ENCODE measurements at places on chromosomes 3 and 15.

- DNase-seq: no peak
These were observed 98.8 kb downstream of the TGFBR2 start for GRCh38 chr3:30704931-30705890.

GRCh38 chr3:66299891-66300290, 79.1 kb downstream of the SLC25A26 start:
- DNase-seq: no peak

GRCh38 chr3:18679238-18679637, 254.1 kb upstream of the SATB1 start:
- DNase-seq: no peak

DNA sequence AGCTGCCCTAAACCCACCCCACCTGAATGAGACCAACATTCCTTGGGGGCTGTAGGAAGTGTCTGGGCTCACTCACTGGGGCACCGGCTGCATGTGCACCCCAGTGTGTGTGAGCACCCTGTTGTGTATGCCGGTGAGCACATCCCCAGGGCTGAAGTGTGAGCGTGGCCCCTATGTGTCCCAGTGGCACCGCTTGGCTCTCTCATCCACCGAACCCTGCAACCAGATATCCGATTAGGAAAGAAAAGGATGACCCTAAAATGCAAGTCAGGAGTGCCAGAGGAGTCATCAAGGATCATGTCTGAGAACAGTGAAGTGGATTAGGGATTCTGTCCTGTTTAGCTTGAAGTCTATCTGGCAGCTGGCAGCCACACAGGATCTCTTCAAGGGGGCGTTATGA, 84.0 kb upstream of the ALDH1L1 start:
- DNase-seq: no peak

- DNase-seq: no peak
These were observed 70.1 kb upstream of the MEF2A start for GRCh38 chr15:99495430-99496301.

DNA sequence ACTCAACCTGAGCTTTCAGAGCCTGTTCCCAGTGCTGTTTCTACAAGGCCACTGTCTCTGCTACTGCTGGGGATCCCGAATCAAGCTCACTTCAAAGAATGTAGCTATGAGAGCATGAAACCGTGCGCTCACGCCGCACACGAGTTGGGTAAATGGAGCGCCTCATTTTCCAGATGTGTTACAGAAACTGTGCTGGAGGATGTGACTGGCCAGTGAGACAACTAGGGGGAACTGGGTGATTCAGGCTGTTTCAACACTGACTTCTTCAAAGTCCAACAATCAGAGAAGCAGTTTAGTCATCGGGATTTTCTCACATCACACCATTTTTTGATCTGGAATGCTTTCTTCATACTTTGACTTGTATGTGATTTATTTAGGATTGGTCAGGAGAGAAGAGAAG, 3.5 kb downstream of the ZNF710 start:
- no peak for DNase-seq

DNA sequence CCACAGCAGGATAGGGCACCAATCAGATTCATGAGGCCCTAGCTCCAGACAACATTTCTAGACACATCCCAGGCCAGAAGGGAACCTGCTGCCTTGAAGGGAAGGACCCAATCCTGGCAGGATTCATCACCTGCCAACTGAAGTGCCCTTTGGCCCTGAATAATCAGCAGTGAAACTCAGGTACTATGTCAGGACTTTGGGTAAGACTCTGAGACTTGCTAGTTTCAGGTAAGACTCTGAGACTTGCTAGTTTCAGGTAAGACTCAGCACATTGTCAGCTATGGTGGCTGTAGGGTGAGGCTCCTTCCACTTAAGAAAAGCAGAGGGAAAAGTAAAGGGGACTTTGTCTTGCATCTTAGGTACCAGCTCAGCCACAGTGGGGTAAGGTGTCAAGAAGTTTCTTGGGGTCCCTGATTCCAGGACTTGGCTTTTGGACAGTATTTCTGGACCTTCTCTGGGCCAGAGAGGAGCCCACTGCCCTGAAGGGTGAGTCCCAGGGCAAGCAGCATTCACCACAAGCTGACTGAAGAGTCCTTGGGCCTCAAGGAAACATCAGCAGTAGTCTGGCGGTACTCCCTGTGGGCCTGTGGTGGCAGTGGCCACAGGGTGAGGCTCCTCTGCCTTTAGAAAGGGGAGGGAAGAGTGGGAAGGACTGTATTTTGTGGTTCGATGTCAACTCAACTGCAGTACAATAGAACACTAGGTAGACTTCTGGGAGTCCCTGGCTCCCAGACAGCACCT, 13.7 kb upstream of the COL8A1 start:
- no peak for DNase-seq

GRCh38 chr3:138031536-138031935, 21.6 kb downstream of the CLDN18 start:
- DNase-seq: no peak

DNA sequence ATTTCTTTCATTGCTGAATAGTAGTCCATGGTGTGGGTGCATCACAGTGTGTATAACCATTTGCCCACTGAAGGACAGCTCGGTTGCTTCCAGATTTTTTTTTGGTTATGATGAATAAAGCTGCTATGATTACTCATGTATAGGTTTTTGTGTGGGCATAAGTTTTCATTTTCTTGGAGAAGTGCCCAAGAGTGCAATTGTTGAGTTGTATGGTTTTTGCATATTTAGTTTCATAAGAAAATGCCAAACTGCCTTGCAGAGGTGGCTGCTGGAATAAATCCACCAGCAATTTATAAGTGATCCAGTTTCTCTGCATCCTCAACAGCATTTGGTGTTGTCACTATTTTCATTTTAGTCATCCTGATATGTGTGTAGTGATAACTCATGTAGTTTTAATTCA, 8.4 kb upstream of the SPESP1 start:
- DNase-seq: no peak

DNA sequence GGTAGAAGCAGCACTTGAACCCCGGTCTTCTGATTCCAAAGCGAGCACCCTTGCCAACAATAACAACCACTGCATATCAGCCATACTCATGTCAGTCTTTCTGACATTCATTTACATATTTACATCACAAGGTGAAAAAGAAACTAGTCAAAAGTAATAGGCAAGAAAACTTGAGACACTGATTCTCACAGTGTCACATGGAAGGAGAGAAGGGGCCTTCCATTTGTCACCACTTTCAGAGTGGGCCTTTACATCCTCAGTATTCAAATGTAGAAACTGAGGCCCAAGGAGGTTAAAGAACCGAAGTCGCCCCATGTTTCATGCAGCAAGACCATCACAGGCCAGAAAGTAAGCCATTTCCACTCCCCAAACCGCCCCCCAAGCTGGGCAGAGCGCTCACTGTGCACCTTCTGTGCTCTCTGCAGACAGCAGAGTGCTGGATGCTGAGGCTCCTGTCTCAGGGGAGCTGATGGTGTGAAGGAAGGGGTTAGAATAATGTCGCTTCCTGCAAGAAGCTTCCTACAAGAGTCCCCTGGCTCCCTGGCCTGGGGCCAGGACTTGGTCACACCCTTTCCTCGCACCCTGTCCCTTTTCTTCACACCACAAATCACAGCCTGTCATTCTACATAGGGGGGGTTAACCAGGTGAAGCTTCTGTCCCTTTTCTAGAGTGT, 260.1 kb downstream of the UACA start:
- no peak for DNase-seq

- DNase-seq: no peak
These were observed 129.6 kb downstream of the FOXP1 start for GRCh38 chr3:71453822-71454511.

GRCh38 chr15:65556622-65557021, 26.4 kb downstream of the HACD3 start:
- no peak for DNase-seq

DNA sequence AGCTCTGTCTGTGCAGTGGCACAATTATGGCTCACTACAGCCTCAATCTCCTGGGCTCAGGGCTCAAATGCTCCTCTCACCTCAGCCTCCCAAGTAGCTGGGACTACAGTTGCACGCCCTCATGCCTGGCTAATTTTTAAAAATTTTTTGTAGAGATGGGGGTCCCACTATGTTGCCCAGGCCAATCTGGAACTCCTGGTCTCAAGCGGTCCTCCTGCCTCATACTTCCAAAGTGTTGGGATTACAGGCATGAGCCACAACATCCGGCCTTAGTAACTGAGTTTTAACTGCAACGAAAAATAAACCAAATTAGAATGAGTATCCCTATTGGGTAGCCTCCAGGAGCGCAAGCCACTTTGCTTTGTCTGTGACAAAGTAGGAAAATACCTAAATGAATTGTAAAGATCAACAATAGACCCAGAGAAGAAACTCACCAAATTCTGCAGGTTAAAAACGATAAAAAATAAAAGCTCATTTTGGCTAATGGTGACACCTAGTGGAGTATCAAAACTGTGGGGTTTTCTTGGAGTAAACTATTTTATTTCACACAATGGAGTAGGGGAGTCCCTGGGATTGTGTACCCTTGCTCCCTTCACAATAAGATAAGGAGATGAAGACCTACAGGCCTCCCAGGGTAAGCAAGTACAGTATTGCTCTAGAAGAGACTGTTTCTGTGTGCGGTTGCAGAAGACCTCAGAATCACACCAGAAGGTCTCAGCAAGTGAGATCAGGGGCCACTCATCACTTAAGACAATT, 21.0 kb upstream of the CA12 start:
- DNase-seq: no peak

GRCh38 chr3:99388780-99389179, 249.6 kb upstream of the COL8A1 start:
- DNase-seq: no peak

DNA sequence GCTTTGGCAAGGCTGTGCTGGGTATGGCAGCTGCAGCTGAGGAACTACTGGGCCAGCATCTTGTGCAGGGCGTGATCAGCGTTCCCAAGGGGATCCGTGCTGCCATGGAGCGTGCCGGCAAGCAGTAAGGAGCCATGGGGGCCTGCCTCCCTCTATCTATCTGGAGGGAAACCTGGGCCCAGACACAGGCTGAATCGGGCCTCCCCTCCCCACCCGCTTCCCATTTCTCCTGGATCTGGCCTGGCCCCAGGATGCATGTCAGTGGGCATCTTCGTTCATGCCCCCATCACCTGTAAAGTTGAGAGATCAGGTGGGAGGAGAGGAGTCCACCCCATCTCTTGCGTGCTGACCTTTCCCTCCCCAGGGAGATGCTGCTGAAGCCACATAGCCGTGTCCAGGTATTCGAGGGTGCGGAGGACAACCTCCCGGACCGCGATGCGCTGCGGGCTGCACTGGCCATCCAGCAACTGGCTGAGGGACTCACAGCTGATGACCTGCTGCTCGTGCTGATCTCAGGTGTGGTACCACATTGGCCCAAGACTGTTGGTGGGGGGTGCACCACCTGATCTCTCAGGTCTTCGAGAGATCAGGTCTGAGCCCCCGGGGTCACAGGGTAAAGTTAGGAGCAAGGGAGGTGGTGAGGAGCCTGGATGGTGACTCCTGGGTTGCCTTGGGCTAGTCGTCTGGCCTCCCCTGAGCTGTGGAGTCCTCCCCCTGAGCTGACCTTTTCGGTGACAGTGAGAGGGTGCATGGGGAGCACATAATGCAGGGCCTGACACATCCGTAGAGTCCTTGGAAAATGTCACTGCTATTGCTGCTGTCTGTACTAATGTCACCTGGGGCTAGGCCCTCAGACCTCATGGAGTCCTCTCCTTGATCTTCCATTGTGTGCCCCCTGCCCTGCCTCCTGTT, 3.2 kb downstream of the GLYCTK start:
- DNase-seq: no peak

DNA sequence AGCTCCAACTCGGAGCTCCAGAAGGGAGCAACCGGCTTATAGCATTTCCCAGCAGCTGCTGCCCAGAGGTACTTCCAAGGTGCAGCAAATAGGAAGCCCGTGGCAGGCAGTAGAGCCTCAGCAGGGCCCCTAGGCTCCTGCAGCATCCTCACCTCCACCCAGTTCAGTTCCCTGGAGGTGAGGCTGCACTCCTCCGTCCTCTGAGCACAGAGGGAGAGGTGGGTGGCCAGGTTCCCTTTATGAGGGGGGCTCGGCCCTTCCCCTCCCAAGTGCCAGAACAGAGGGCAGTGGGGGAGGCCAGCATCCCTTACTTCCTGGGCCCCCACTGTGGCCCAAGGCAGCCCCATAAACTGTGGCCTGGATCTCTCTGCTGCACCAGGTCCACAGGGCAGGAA, 150.2 kb downstream of the ATP10A start:
- no peak for DNase-seq

DNA sequence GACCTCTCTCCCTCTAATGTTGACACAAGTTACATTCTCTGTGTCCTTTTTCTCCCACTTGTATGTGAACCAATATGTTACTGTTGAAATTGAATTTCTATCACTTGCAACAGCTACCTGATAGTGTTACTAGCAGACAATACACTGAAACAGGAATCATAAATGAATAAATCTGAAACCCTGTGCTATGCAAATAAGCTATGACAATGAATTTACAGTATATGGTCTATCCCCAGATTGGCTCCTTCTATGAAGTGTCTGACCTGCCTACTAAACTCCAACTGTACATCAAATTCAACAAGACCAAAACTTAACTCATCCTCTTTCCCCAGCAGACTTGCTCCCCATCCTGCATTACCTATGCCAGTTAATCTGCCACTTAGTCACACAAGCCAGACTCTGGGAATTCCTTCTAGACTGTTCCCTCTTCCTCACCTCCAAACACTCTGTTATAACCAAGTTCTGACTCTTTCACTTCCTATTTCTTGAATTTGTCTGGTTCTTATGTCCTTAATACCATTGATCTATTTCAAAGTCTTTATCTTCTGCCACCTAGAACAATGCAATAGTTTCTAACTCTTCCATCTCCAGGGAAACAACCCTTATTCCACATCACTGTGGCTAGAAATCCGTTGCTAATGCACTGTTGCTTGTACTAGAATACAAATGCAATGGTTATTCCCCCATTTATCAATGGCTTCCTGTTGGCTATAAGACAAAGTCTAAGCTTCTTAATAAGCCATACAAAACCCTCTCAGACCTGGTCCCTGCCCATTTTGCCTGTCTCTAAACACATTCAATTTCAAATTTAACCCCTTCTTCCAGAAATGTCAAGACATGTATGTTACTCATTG, 13.4 kb upstream of the ZNF639 start:
- no peak for DNase-seq

- DNase-seq: no peak
These were observed 2.2 kb downstream of the ST6GAL1 start for GRCh38 chr3:186932281-186933181.

- no peak for DNase-seq
These were observed 39.8 kb downstream of the MUC20 start for GRCh38 chr3:195760345-195761122.

DNA sequence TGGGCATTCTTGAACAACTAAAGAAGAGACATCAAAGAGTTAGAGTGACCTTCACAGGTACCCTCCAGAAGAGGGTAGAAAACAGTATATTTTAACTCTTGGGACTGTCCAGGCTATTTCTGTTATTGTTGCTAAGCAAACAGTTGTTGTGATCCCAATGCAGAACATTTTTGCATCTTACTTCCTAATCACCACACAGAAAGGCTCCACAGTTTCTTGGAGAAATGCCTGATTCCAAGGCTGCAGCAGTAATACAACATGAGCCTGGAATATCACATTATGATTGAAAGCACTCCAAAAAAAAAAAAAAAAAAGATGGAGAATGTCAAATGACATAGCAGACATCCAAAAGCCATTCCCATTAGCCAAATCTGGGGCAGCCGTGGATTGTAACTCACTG, 195.6 kb downstream of the CTNNB1 start:
- DNase-seq: no peak

GRCh38 chr15:100147828-100148227, 193.9 kb downstream of the ADAMTS17 start:
- DNase-seq: no peak

- no peak for DNase-seq
These were observed 172.5 kb upstream of the LRIG1 start for GRCh38 chr3:66673293-66673692.

GRCh38 chr3:187040516-187041361, 98.6 kb downstream of the RPL39L start:
- DNase-seq: no peak

Measured in stimulated activated CD8-positive, alpha-beta memory T cell treated with anti-CD3 and anti-CD28 coated beads, Interleukin-2, amount 100 ng/mL, for 1 hour (primary cell).